K562 (cell line): ENCODE measurements at places on chromosomes 6 and 20. TPM values are rescaled to one million over a fixed set of nuclear protein-coding genes. Genes with fewer than 3 reads are reported as not detected.

The B3GAT2 gene
- not detected in 2 replicates for total RNA-seq

The HRH3 gene
- total RNA-seq = not detected in 2 replicates

The ZNF831 gene
- total RNA-seq = not detected in 2 replicates

The GSTA2 gene
- not detected in 2 replicates for total RNA-seq

The LPIN3 gene
- 6.9 and 7.9 TPM in 2 replicates for total RNA-seq

The VNN1 gene
- total RNA-seq = not detected in 2 replicates
